ENCODE measurements at places on chromosomes 1 and 21.

DNA sequence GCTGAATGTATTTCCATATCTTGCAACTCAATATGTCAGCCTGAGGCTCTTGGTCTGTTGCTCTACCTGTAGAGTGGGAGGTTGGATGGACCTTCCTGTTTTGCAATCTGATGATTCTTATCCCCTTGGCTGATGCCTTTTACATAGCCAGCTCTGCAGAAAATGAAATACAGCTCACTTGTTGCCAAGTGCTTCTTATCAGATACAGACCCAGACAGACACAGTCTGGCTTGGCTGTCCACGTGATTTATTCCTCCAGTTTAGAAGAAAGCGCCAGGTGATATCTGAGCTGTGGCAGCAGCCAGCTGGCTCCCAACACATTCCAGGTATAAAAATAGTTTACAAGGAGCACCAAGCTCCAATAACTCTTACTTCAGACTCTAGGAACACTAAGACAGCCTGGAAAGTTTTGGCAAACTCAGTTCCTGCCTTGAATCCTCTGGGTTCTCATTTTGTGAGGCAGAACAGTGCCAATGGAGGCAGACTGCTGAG lies 479.2 kb upstream of the USP24 start:
- peak; percentile 3 for DNase-seq

- DNase-seq = no peak
Observed at GRCh38 chr1:7014640-7014930, 229.3 kb downstream of the CAMTA1 start.

DNA sequence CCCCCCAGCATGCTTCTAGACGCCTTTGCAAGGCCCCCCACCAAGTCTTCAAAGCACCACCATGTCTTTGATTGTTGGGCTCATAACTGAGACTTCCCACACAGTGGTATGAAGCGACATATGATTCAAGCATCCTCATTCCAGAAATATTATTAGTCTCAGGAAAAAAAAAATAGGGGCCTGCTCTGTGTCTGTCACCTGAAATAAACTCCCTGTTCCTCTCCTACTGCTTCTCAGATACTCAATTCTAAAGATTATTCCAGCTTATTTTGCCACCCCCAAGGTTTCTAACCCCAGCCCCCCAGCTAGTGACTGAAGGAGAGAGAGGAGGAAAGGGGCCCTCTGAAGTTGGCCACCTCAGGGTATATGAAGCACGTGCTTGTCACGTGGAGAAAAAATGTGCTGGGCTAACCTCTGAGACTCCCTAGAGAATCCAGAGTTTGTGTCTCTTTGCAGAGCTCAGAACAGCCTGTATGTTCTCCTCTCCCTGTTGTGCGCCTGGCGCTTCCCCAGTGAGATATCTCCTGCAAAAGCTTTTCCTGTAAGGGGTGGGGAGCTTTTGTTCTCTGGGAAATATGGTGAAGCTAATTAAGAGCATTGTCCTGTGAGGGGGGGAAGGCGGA lies 35.9 kb upstream of the RASAL2 start:
- peak; percentile 33 for DNase-seq

- DNase-seq = no peak
Observed at GRCh38 chr1:108591466-108591865, 31.6 kb downstream of the EEIG2 start.

DNA sequence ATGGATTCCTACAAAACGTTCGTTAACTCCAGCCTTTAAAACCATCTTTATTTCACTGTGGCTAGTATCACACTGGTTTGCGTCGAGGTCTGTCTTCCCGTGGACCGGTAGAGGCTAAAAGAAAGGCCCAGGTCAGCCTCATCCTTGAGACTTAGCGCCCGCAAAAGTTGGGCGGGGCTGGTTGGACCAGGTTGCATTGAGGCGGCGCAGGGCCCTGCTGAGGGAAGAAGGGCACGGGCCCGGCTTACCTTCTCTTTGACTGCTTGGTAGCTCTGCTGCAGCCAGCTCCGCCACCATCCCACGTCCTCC lies 455 bp downstream of the BSDC1 start:
- DNase-seq = no peak

- no peak for DNase-seq
Observed at GRCh38 chr1:162087574-162087973, 18.1 kb downstream of the NOS1AP start.

DNA sequence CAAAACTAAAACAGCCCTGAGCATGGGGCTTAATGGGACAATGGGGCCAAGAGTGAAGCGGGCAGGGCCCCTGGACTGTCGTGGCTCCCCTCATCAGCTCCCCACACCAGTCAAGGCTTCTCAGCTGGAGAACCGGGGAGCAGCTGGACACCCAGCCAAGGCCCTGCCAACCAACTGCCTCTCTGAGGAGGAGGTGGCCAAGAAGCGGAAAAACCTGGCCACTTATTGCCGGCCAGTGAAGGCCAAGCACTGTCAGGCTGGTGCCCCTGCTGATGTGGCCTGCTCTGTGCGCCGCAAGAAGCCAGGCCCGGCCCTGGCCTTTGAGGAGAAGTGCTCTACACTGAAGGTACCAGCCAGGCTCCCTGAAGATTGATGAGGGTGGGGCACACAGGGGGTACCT lies 2.5 kb upstream of the CYB561D1 start:
- no peak for DNase-seq

DNA sequence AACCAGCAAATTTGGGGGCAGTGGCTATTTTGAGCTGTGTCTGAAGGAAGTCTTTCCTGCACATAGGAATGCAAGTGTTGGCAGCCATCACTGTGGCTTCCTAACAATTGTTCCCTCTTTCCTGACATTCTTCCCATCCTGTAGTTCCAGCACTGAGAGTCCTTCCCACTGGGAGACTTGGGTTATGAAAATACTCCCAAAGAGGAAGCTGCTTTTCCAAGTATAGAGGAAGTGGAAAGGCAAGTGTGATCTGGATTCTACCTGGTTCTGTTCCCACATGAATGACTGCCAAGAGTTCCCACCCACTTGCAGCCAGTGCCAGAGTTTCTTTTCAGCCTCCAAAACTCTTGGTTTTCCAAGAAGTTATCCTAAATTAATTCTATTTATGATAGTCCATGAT lies 98.5 kb upstream of the CD53 start:
- no peak for DNase-seq

GRCh38 chr1:204383163-204383904 lies 23.6 kb upstream of the PLEKHA6 start:
- no peak for DNase-seq

DNA sequence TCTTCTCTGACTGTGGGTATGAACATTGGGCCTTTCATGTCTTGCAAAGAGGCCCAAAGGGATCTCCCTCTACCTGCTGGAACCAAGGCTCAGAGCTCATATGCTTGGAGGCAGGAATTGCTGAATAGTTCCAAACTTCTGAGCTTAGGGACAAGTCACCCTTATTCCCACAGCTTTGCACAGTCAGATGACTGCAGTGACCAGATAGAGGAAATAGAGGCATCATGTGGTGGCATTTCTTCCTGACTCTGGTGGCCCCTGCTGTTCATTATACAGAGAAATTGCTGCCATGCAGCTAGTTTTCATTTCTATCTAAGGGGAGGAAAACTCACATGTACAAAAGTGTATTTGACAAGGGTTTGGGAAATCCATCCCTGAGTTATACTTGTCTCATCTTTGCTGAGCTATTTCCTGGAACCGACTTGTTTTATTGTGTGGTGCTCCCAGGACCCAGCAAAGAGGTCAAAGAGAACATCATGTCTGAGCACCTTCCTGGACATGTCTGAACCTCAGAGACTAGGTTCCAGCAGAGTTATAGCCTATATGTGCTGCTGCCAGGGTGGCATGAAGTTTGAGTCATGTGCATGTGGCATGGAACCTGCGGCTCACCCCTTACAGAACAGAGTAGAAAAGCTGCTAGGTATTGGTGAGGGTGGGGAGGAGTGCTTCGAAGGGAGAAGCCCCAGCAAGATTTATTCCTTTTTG lies 131.2 kb downstream of the PIK3R3 start:
- no peak for DNase-seq

DNA sequence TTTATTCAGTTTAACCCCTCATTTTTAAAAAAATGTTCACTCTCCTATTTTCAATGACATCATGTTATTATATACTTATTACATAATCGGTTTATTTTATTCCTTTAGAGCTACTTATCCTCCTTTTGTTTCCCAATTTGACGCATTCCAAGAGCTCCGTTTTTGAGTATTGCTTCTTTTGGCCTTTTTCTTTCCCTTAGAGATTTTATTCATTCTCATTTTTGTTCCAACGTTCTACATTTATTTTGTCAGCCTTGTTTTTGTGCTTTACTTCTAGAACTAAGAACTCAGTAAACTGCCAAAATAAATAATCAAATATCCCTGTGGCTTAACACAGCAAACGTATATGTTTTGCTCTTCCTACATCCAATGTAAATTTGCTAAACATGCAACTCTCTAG lies 769.1 kb downstream of the NCAM2 start:
- DNase-seq = no peak

All from hippocampal formation (tissue), 2 donors.